ENCODE measurements at places on chromosomes 11 and 22.

DNA sequence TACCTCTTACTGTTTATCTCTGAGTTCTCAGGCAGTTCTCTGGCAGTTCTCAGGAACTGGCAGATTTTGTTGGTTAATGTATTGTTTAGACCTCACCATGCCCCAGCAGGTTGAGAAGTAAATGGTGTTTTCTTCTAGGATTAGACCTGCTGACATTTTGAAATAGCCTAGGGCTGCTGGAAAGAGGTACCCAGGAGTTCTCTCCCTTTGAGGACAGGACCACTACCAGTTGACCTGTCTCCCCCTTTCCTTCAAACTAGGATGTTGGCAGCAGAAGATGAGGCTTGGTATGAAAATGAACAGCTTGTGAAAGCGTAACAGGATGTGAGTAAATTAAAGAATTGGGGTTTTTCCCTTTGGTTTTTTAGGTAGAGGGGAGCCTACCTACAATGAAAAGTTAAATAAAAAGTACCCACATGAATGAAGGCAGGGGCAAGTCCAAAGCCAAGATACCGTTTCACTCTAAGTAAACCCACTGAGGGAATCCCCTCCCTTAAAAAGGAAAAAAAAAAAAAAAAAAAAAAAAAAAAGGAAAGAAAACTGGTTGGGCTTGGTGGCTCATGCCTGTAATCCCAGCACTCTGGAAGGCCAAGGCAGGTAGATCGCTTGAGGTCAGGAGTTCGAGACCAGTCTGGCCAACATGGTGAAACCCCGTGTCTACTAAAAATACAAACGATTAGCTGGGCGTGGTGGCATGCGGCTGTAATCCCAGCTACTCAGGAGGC is 96.2 kb downstream of the PDHX start:
- no peak for DNase-seq

DNA sequence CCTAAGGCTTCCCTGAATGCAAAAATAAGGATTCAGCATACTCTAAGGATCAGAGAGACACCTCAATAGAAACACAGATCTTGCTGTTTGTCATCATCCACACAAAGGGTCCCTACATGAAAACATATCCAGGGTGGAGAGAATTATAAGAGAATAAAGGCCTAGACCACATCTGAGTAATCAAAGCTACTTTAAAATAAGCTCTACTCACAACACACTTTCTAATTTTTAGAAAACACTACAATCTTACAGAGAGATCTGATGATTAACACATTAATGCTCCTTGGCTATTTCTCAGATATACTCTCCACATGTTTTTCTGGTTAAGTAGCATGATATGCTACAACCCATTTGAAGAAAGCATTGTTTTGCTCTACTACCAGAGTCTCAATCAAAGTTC is 108.2 kb downstream of the ETS1 start:
- no peak for DNase-seq

- DNase-seq, result no peak
Observed at GRCh38 chr11:88651556-88651955, 314.0 kb upstream of the CTSC start.

DNA sequence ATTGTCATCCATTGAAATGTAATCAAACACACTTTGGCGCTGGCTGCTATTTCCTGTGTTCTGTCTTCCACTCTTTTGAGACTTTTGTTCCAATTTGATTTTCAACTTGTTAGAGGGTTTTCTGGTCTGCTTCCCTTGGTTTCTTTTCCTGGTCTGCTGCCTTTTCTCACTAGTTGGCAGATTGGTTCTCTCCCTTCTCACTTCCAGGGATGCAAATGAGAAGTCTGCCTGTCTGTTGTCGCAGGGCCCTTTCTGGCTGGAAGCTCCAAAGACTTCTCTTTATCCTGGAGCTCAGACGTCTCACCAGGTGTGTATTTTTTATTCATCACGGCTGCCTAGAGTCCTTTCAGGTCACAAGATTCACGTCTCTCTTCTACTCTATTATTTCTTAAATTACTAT is 84.0 kb downstream of the RPS6KA4 start:
- no peak for DNase-seq

DNA sequence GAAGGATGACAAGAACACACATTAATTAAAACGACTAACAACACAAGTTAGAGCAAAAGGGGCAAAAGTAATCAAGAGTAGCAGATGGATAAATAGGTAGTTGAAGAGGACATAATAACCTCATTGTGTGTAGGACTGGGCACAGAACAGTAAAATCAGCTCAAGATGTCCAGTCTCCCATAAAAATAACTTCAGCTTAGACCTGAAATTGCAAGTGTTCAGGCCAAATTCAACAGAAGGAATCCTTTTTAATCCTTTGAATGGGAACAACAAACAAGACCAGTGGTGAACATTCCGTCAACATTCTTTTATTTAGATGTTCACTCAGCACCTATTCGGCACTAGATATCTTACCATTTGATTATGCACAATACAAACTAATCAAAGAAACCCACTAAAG is 4.4 kb downstream of the MTMR2 start:
- no peak for DNase-seq

Measured in PC-3 (cell line).